ENCODE measurements at places on chromosomes 2 and 18.
A peak's percentile ranks its signal among the peaks of the same experiment; 100 is the strongest.

GRCh38 chr18:28176948-28177827 lies at the start of gene CDH2:
TSS of gene CDH2 (minus strand) at chr18:28177130. CDS start at chr18:28177022, 108 bp downstream.
- peak; percentile 83 for DNase-seq

DNA sequence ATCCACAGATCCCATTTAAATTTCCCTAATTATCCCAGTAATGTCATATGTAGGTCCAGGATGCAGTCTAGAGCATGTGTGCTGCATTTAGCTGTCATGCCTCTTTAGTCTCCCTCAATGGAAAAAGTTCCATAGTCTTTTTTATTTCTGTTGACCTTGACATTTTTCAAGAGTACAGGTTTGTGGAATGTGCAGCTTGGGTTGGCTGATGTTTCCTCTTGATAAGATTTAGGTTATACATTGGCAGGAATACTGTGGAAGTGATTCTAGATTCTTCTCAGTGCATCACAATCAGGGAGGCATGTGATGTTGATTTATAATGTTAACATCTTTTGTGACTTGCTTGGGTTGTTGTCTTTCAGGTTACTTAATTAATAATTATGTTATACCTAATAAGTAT lies 42.5 kb downstream of the PPM1B start:
- DNase-seq, result no peak

DNA sequence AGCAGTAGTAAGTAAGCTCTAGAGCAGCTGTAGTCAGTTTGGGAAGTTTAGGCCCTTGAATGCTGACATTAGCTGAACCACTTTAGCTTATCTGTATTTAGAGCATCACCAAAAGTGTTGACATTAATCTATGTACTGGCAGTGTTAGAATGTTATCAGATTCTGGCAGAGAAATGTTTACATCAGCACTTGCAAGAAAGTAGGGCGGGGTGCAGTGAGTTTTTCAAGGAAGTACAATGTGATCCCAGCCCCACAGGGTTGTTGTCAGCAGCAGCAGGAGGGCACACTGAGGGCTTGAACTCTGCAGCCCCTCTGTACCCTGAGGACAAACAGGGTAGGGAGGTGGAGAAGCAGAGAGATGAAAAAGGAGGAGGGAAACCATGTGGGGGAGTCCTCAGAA lies 35.5 kb upstream of the RMP24 start:
- DNase-seq, result no peak

DNA sequence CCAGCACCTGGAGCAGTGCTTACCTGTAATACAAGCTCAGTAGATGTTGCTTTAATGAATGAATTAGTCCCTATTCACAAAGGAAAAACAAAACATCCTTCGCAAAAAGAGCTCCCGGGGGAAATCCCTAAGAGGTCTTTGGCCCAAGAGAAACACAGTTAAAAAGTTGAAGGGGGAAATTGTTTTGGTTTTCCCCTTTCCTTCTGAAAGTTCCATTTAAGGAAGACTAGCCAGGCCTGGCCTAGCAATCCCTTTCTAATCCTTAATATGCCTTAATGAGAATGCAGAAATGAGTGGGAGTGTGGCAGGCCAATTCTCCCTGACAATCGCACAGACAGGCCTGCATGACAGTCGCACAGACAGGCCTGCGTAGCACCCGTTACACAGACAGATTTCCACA lies 33.5 kb upstream of the REL start:
- no peak for DNase-seq

- no peak for DNase-seq
Observed at GRCh38 chr2:167703441-167703840, 544.0 kb downstream of the STK39 start.

DNA sequence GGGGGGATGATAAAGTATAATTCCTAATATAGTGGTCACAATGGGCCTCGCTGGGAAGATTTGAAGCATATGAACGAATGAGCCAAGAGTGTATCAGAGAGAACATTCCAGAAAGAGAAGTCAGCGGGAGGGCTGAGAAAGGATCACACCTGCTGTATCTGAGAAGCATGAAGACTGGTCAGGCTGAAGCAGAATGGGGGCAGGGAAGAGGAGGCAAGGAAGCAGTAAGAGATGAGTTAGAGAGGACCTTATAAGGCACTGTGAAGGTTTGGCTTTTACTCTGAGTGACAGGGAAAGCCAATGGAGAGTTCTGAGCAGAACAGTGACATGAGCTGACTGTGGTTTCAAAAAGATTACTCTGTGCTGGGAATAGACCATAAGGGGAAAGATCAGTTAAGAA lies 73.5 kb downstream of the CHN1 start:
- DNase-seq, result no peak

- no peak for DNase-seq
Observed at GRCh38 chr18:5966514-5966913, 71.2 kb upstream of the TMEM200C start.

DNA sequence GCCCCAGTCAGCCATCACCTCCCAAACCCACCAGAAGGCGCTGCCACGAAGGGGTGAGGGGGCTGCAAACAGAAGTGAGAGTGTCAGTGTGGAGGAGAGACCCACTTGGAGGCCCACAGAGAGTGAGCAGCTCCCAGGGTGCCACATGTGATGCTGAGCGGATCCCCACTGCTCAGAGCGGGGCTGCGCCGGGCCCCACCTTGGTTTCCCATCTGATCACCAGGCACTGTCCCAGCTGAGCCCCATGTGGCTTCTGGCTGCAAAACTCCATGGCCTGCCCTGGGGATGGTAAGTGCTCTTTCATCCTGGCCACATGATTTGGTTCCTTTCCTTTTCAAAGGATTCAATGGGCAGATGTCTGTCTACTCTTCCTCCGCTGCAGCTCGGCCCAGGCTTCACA lies 23.8 kb downstream of the SNORC start:
- DNase-seq, result no peak

DNA sequence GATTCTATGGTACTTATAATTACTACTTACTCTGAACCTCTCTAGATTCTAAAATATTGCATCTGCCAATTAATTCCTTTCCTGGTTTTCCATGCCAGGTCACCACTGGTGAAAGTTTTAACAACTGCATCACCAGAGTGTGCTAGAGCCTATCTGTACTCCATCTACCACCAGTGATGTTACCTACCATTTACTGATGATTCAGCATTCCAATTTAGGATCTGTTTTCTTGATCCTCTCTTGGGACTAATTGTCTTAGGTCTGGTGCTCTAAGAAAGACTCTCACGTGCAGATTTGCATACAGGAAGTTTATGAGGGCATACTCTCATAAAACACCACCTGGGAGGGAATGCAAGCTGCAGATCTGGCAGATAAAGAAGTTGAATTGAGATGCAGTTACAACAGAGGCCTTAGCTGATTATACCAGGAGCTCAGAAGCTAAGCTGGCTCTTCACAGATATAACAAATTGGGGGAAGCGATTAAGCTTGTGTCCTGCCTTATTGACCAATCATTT lies 347.6 kb upstream of the VRK2 start:
- no peak for DNase-seq

GRCh38 chr2:124589971-124590370 lies 564.9 kb downstream of the CNTNAP5 start:
- DNase-seq, result no peak

DNA sequence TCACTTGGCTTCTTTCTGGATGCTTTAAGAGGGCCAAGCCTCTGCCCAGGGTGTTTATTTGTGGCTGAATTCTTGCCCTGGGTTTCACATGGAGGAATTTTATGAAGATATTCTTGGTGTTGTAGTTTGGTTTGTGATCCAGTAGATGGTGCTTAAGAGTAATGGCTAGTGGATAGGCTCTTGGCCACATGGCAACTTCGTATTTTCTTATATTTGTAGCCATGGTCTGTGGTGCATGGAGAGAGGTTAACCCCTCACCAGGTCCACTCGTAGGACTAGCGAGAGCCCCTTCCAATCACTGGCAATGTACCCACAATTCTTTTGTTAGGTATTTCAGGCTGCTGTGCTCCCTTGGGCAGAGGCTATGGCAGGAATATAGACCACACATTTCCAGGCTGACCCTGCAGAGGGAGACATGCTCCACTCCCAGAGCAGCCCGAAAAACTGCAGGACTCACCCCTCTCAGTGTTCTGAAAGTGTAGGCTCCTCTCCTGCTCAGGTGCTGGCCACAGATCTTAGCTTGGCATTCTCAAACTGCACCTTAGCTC lies 582.1 kb upstream of the SETBP1 start:
- DNase-seq, result no peak

DNA sequence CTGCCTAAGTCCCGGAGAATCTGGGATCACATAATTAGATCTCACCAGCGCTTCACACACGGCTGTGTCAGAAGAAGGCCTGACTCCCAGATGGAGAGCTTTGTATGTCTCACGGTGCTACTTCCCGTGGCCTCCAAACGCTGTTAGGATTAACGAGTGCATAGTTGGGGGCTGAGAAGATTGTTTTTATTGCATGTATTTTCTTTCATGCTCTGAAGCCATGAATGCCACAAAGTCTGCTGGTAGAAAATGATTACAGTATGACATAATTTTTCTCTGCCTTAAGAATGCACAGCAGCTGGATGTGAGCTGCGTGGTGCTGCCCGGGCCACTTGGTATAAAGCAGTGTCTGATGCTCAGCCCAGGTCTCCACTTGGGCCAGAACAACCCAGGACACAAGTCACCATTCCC lies 166.5 kb downstream of the SEPTIN10 start:
- no peak for DNase-seq

- DNase-seq, result no peak
Observed at GRCh38 chr2:38622210-38622609, 19.5 kb upstream of the HNRNPLL start.

- DNase-seq, result no peak
Observed at GRCh38 chr2:186895451-186895850, 46.5 kb upstream of the ZSWIM2 start.

GRCh38 chr2:85731606-85732005 lies 22.2 kb upstream of the ATOH8 start:
- no peak for DNase-seq
